Posterior vena cava (tissue), 2 donors: ENCODE measurements at places on chromosomes 11 and 22.

DNA sequence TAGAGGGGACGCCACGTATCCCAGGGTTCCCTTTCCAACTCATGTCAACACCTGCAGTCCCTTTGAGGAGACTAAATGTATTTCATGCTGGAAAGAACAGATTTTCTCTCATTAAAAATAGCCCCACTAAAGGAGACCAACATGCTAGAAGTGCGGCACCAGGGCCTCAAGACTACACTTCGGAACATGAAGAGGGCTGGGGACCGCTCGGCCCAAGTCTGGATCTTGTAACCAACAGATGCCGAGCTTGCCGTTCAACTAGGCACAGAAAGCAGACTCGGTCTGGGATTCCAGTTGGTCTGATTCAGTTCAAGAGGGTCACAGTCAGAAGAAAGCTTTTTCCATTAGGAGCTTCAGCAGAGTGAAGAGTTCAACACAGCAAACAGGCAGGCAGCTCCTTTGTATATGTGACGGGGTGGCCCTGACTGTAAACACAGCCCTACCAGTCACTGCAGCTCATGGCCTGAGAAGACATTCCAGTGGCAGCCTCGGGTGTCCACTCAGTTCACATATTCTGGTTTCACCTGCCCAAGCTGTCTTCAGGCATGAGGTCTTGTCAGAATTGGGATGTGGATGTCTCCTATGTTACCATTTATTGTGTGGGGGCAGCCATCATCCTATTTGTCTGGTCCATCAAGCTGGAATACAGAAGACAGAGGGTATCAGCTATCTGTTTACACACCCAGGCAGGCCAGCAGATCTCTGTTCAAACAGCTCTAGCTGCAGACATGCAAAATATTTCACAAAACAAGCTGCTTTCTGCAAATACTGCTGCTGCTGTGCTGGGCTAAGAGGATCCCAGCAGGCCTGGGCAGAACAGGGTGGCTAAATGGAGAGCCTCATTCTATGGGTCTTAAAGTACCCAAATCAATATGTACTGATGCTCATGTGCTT lies 8.8 kb downstream of the RIC8A start:
- DNase-seq = peak; percentile 16

DNA sequence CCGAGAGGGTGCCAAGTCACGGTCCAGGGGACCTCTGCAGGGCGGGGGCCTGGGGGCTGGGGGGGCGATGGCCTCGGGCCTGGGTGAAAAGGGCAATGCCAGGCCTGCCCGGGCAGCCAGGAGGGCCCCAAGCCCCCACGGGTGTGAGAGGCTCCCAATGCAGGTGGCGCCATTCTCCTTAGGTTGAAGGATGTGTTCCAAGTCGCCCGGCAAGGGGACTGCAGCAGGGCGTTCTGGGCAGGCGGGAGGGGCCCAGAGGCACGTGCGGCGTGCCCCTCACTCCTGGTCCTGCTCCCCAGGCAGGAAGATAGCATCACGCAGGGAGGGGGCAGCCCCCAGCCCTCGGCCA lies 730 bp upstream of the TNNI2 start:
- no peak for DNase-seq

GRCh38 chr11:20388096-20389055 lies 860 bp downstream of the PRMT3 start:
- DNase-seq = no peak

- no peak for DNase-seq
These were observed 74.1 kb downstream of the ADM start for GRCh38 chr11:10379022-10379421.

DNA sequence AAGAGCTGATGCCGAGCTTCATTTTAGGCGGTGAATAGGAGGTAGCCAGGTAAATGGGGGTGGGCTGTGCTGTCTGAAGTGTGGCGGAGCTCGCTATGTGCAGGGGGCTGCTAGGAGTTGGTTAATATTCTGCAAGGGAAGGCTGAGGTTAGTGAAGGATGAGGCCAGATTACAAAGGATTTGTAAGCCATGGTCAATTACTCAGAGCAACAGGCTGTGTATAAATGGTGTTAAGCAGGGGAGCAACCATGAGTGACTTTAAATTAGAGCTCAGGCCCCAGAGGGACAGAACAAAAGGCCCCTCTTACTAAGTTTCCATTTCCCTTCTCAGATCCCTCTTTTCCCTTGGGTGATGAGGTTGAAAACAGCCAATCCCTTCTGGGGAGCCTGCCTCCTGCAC lies 7.3 kb upstream of the MCAM start:
- peak; percentile 9 for DNase-seq

DNA sequence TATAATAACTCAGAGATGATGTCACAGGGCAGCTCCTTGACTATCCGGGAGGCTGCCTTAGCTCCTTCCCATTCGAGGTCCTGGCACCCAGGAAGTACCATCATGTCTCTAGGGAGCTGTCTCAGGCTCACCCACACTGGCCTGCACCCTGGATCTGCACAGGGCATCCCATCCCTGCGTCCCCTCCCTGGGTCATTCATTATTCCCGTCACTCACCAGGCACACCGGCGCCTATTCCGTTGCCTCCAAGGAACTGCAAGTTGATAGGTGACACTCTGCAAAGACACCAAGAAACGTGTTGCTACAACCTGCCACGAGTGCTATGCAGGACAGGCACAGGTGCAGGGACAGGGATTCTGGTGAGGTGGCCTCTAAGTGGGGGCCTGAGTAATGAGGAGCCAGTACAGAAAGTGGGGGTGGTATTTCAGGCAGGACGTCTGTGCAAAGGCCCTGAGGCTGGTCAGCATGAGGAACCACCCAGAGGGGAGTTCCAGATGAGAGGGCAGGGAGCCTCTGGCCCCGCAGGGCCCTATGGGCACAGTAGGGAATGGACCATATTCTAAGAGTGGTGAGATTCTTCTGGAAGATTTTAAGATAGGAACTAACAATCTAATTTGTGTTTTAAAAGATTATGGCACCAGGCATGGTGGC lies 71.6 kb upstream of the SHANK2 start:
- peak; percentile 35 for DNase-seq

GRCh38 chr11:126808836-126809235 lies 191.7 kb downstream of the KIRREL3 start:
- DNase-seq = no peak

- no peak for DNase-seq
These were observed 54.3 kb downstream of the CTNND1 start for GRCh38 chr11:57815877-57816276.

GRCh38 chr11:27201454-27202302 lies 161.1 kb downstream of the BBOX1 start:
- DNase-seq = peak; percentile 81

DNA sequence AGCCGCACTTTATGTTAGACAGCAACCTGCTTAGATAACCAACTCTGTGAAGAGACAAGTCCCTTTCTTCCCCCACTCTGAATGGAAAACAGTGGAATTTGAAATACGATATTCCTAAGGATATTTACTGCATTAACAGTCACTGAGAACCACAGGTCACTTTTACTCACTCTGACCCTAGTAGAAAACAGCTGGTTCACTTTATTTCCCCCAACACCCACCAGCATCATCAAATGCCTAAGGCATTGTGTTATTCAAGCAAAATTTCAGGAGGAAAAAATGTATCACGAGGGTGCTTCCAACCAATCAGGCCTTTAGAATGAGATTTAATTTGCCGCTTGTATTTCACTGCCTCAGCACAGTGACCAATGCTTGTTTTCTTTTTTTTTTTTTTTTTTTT lies 1134.1 kb upstream of the CCDC90B start:
- no peak for DNase-seq

DNA sequence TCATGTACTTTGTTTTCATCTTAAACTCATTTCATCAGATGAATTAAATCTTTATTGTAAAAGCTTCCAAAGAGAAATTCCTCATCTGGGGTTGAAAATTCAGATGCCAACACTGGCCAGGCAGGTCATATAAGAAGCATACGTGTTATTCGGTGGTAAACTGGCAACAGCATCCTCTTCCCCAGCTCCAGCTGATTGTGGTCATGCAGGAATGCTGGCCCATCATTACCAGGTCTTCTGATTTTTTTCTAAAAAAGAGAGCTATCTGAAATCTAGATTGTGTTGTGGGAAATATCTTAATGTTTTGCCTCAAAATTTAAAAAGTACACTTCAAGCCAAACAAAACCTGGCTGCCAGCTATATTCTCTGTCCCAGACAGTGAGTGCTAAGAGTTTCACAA lies 53.6 kb downstream of the ARFGAP2 start:
- DNase-seq = no peak

DNA sequence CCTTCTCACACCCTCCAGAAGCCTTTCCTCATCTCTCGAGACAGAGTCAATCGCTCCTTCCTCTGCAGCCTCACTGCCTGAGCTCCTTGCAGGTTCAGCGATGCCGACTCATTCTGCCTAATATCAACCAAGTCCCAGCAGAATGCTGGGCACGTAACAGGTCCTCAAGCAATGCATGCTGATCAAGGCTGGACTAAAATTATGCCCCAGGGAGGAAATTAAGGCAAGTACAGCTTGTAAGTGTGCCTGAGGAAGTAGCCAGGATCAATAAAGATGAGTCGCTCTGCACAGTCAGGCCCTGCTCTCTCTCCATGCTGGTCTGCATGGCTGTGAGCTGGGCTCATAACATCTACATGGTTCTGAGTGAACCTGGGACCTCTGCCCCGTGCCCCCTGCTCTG lies 25.6 kb upstream of the NRIP3 start:
- no peak for DNase-seq
